ENCODE measurements at places on chromosomes 1 and 21.
A peak's percentile ranks its signal among the peaks of the same experiment; 100 is the strongest.

- no peak for DNase-seq
Observed at GRCh38 chr1:119689511-119689910, 22.2 kb upstream of the PHGDH start.

DNA sequence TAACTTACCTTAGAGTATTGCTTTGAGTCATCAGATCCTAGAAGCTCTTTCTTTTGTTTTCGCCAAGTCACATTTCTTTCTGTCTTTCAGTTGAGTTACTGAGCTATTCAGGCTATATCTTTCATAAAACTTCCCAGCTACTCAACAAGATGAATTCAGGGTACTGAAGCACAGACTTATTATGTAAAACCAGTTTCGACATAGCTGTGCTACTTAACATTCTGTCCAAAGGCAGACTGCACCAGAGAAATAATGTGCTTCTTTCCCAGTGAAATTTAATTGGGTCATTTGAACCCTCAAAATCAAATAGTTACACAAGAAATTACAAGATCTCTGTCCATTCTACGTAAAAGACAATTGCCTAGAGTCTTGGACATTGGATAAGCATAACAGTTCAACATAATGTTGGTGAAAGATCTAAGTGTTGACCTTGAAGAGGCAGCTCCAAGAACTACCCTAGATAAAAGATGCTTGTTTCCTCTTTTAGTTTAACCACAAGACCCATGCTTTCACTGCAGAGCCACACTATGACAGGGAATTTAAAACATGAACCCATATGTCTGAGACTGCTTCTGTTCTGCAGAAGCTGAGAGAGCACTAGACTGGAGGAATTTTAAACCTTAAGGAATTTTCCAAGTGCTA, 163.2 kb downstream of the LRRC40 start:
- no peak for DNase-seq

GRCh38 chr1:112720800-112721199, 5.7 kb upstream of the PPM1J start:
- no peak for DNase-seq

DNA sequence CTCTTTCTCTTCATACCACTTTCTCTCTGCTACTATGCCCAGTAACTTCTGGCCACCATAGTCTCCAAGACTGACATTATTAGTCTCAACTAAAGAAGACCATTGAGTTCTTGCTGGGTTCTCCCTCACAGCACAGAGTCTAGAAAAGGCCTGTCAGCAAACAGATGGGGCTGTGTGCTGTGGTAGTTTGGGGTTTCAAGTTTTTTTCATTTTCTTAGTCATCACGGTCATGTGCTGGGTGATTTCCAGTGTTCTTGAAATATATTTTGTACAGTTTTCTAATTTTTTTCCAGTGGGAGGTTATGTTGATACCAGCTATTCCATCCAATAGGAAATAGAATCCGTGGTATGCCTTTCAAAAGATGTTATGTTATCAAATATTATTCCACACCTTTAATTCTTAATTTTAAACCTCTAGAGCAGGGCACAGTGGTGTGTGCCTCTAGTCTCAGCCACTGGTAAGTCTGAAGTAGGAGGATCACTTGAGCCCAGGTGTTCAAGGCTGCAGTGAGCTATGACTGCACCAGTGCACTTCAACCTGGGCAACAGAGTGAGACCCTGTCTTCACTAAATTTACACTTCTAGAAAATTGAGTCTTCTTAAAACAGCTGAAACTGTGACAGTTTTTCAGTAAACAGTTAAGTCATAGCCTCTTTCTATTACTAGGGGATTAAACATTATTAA, 8.3 kb downstream of the CFHR2 start:
- DNase-seq: no peak

- DNase-seq: no peak
Observed at GRCh38 chr1:20029178-20029912, 40.6 kb upstream of the PLA2G5 start.

DNA sequence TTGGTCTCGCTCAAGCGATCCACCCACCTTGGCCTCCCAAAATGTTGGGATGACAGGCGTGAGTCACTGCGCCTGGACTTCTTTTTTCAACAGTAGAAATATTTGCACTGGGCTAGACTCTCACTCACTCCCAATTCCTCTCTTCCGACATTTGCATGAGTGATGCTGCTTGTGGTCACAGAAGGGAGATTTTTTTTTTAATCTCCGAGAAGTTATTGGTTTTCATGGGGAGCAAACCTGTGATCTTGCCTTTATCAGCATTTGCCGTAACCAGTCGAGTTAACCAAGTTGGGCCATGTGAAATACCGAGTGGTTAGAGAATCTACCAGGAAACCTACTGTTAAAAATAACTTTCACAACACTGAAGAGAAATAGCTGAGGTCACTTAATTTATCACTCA, 21.1 kb downstream of the ERG start:
- no peak for DNase-seq

DNA sequence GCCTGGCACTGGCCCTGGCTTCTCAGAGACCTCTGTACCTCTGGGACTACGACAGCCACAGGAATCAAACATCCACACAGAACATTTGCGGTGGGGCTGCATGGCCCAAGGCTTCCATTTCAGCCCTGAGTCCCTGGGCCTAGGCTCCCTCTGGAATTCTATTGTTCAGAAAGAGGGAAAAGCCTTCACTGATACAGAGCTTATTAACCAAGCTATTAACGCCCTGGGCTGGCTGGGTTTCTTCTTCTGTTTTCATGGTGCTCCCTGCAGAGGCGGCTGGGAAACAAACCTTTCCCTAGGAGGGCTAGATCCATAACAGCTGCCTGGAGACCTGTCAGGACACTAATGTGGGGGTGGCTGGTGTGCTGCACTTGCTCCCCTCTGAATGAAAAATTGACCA, 88.2 kb downstream of the KAZN start:
- DNase-seq: no peak

DNA sequence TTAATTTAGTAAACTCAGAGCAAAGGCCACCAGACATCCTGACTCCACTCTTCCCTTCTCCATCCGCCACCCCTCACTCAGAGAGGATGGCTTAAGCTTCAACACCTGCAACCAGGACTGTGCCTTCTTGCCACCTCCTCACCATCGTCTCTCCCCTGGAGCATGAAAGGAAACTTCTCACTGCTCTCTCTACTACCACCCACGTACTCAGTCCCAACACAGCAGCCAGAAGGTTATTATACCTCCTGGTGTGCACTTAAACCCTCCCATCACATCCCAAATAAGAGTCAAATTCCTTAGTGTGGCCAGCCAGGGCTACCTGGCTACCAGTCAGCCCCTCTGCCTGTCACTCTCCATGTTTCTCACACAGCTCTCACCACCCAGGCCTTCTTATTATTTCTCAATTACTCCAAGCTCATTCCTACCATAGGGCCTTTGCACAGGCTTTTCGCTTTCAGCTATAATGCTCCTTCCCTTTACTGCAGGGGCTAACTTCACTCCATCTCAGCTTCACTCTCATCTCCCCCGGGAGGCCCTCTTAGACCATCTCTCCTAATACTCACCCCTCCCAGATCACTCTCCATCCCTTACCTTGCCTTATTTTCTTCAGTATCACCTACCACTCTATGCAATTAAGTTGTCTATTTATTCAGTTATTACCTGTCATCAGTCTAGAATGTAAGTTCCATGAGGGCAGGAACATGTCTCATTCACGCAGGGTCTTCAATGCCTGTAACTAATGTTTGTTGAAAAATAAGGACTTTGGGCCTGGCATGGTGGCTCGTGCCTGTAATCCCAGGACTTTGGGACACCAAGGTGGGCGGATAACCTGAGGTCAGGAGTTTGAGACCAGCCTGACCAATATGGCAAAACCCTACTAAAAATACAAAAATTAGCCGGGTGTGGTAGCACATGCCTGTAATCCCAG, 137.5 kb downstream of the TOMM20 start:
- no peak for DNase-seq

GRCh38 chr1:229191066-229191674, 79.7 kb upstream of the RAB4A start:
- no peak for DNase-seq

GRCh38 chr1:112285746-112286145, 110.3 kb upstream of the CTTNBP2NL start:
- DNase-seq: no peak

DNA sequence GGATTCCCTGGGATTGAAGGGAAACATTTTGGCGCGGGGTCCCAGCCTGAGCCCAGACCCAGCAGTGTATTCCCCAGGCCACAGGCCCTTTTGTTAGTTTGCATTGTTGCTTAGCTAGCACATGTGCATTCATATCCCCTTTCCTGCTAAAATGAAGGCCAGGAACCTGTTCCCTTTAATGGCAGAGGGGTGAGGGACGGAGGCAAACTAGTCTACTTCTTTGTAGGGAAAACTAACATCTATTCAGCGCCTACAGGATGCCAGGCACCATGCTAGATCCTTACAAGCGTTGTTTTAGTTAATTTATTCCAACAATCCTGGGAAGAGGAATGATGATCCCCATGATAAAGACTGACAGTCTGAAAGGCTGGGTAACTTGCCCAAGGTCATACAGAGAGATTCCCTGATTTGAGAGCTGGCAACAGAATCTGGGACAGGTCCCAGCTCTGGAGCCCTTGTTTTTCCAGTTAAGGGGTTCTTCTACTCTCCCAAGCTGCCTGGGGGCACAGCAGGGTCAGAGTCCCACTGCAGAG, 595 bp upstream of the E2F2 start:
- no peak for DNase-seq

DNA sequence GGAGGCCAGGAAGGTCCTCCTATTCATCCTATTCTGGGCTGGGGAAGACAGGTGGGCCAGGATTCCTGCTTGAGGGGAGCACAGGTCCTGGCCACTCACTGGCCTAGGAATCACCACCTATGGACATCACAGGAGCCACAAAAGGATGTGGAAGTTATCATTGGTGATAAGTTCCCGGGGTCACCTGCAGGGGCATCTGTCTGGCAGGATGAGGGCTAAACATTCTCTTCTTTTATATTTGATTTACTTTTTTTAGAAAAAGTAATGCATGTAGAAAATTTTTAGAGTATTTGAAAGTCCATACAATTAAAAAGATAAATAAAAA, 33.2 kb upstream of the KIAA0040 start:
- no peak for DNase-seq

- peak; percentile 17 for DNase-seq
Observed at GRCh38 chr1:61980561-61980960, 214.1 kb upstream of the L1TD1 start.

DNA sequence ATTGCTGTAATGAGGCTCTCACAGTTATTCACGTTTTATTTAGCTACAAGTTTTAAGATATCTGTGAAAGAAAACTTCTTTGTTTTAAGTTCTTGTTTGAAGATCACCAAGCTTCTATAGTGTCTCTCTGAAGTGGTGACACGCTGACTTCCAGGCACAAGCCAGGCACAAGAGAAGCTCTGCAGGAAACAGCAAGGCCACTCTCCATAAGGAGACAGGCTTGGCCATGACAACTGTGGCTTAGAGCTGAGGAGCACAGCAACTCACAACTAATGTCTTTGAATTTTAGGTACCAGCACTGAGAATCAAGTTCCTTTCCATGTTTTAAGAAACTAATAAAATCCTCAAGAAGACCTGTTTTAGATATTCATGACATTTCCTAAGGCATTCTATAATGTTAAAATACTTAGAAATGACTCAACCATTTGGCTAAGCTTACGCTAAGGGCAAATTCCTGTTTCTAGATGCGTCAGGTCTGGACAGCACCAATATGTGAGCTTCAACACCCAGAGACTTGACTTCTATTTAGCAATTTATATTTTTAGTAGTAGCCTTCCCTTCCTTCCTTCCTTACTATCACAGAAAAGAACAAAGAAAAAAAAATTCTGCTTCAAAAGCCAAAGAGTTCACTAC, 40.2 kb downstream of the APP start:
- no peak for DNase-seq

DNA sequence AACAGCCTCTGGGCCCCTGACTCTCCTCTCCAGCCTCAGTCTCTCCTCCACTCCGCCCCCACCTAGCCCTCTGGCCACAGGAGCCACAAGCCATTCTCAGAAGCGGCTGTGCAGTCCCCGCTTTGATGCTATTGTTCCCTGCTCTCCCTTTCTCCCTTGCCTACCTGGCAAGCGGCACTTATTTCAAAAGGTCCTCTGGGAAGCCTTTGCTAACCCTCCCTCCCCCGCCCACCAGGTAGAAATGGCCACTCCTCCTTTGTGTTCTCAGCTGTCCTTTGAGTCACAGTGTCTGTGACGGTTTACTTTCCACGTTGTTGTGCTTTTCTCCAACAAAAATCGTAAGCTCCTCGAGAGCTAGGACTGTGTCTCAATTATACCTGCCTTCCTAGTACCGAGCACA, 338.4 kb upstream of the PROX1 start:
- no peak for DNase-seq

DNA sequence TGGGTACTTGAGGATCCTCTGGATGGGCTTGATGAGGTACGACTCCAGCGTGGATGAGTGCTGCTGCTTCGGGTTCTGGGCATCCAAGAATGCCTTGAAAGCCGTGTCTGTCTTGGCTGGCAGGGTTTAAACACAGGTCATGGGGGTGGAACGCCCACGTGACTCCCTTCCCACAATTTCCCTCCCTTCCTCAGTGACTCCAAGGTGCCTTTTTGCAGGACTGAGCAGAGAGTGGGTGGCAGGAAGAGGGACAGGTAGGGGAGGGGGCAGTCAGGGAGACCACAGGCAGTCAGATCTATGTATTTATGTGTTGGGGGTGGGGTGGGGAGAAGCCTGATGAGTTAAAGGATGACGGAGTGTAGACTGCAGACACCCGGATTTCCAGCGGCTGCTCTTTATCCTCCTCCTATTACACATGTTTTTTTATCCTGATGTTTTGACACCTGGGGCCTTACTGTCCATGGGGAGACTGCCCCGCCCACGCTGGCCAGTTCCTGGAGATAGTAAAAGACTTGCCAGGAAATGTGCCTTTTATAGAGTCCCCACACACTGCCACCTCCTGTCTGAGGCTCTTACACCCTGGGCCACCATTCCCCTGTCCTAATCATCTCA, 103.2 kb upstream of the KRTAP19-8 start:
- no peak for DNase-seq

GRCh38 chr21:25501996-25502665, 105.2 kb downstream of the MRPL39 start:
- DNase-seq: peak; percentile 63

DNA sequence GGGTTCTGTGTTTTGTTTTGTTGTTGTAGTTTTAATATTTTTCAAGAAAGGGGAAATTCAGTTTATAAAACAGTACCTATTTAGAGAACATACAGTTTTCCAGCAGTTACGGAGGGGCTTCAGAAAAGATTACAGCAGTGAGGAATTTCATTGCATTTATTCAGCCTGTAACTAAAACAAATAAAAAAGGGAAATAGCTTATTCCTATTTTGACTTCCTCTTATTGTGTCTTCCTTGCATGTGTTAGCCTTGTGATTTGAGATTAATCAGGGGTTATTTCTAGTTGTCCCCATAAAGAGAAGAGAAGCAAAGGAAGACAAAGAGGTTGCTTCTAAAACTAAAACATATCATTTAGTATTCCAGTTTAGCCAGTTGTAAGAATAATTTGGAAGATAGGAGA, 35.0 kb downstream of the CTTNBP2NL start:
- DNase-seq: no peak

GRCh38 chr1:93102142-93102541, 23.1 kb downstream of the MTF2 start:
- no peak for DNase-seq

DNA sequence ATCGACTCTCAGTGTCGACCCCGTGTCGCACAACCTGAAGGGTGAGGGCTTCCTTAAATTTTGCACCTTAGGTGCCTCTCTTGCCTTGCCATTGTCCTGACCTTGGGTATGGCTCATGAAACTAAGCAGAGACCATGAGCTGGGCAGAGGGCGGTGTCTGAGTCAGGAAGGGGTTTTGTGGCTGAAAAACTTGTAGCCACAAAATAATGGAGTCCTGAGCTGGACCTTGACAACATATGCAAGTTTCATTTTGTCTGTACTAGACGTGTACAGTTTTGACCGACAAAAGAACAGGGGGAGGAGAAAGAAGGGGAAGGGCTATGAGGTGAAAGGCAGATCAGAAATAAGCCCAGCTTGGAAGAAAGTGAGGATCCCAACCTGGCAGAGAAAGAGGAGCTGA, 8.3 kb upstream of the RUNX1 start:
- no peak for DNase-seq

Data from activated T-cell treated with anti-CD3 and anti-CD28 coated beads, Interleukin-2, amount 50 U/mL, for 48 hours (primary cell).